ENCODE measurements at places on chromosomes 16 and 17.
A peak's percentile ranks its signal among the peaks of the same experiment; 100 is the strongest.

DNA sequence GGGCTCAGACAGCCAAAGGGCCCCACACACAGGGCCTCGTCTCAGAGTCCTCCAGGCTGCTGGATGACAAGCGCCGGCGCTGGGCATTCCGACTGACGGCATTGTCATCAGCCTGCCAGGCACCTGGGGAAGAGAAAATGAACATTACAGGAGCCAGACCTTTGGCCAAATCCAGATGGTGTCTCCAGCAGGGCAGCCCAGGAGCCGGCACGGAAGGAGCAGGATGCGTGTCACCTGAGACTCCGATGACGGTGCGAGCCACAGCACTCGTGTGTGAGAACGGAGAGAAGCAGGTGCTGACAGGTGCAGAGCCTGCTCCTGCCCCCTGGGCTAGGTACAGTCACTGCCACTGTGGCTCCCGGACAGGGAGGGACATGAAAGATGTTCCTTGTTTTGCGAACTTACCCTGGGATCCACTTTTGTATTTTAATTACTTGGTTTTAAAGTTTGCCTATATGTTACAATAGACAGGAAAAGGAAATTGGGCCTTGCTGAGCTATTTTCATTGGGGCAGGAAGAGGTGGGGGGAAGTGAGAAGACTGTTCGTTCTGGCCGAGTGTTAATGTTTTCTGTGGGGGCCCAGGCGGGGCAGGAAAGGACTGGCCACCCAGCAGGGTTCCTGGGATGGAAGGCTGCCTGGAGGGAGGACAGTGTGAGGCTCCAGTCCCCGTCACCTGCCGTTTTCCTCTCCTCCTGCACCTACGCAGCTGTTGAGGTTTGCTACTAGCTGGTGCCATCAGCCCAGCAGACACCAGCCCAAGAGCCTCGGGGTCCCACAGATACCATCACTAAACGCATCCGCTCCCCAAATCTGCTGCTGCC, 4.4 kb upstream of the FOXJ1 start:
- DNase-seq = no peak

GRCh38 chr16:309476-309875, 26.5 kb downstream of the PDIA2 start:
- no peak for DNase-seq

DNA sequence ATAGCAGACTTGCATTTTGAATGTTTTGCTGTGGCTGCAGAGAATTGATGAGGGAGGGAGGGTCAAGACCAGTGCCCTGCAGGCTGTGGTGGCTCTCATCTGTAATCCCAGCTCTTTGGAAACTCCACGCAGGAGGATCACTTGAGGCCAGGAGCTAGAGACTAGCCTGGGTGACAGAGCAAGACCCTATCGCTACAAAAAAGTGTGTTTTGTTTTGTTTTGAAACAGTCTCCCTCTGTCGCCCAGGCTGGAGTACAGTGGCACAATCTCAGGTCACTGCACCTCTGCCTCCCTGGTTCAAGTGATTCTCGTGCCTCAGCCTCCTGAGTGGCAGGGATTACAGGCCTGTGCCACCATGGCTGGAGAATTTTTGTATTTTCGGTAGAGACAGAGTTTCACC, 1.9 kb upstream of the UBE2G1 start:
- no peak for DNase-seq

DNA sequence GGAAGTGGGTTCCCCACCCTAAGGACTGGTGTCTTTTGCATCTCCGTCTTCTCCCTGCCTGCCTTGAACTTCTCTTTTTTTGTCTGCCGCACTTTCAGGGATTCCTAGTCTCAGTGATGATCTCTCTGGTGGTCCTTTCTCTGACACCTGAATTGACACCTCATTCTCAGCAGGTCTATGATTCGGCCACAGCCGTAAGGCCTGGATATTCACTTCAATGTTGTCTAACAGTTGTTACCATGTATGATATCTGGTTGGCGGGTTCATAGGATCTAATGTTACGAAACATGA, 25.1 kb upstream of the SLC47A1 start:
- no peak for DNase-seq

- DNase-seq = no peak
Observed at GRCh38 chr16:88769617-88770460, 15.2 kb downstream of the PIEZO1 start.

DNA sequence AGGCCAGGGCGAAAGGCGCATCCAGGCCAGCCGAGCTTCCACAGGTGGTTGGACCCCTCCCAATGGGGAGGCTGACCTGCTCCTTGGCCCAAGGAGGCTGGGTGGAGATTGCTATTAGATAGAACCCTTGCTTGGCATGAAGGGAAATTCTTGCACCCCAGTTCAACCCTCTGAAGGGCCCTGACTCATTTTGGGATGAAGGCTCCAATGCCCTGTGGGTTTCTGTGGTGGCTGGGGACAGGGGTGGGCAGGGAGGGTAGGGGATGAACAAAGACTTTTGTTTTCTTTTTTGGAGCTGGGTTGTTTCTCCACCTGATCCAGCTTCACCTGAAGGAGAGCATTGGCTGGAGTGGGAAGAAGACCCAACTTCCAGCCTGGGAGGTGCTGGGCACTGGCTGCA, 16.7 kb upstream of the TBX21 start:
- no peak for DNase-seq

DNA sequence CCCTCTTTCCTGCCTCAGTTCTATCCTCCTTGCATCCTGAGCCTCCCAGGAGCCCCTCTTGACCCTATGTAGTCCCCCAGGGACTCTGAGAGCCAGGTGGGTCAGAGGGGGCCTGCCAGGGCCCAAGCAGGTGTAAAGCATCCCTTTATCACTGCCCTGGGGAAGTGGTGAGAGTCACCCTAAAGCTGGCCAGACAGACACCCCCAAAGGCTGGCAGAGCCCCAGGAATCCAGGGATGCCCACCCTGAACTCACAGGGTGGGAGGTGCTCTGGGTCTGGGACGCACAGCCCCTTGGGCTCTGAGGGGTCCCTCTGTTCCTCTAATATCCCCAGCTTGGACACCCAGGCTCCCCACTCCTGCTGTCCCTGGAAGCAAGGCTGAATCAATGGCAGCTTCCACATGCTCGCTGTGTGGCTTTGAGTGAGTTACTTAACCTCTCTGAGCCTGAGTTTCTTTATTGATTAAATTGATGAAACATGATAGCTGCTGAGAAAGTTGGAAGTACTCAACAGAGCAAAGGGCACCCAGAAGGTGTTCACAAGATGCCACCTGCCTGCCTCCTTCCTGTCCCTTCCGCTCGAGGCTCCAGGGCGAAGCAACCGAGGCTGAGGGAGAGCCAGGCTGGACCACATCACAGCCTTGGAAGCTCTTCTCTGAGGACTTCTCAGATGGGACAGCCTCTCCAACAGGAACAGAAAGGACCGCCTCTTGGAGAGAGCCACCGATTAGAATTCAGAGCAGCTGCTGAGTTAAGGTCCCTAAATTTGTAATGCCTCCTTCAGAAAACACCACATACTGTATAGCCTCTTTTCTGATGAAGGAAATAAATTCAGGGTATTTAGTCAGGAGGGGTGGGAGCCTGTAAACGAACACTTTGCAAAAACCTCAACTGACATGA, 67.1 kb upstream of the DOC2B start:
- DNase-seq = no peak

DNA sequence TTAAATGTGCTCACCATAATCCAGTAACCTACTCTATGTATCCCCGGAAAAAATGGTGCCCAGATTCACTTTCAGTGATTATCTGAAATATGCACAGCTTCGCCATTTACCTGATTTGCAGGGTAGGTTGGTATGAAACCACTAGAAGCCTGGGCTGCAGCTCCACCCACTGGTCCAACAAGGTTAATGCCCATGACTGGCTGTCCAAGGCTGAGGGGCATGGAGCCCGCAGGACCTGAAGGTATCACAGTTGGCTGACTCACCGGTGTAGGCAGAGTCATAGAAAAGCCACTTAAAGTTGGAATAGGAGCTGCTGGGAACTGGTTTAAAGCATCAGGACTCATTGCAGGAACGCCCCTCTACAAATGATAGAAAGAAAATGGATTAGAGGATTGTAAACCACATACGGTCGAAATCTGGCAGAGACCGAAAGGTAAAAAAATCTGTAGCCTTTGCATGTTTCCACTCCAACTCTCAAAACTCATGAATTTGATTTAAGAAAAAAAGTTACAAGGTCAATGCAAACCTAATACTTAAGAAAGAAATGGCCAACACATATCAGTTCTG, 38.6 kb downstream of the SYNRG start:
- no peak for DNase-seq

- peak; percentile 76 for DNase-seq
Observed at GRCh38 chr16:19884611-19885450, at the start of gene GPRC5B. TSS of gene GPRC5B (minus strand) at chr16:19884848. CDS start at chr16:19872845, 12,003 bp downstream.

GRCh38 chr16:86319585-86320236, 190.6 kb upstream of the FOXF1 start:
- DNase-seq = no peak

GRCh38 chr16:67296420-67296819, 17.1 kb downstream of the PLEKHG4 start:
- no peak for DNase-seq

- DNase-seq = no peak
Observed at GRCh38 chr17:45129426-45129939, 2.8 kb downstream of the PLCD3 start.

DNA sequence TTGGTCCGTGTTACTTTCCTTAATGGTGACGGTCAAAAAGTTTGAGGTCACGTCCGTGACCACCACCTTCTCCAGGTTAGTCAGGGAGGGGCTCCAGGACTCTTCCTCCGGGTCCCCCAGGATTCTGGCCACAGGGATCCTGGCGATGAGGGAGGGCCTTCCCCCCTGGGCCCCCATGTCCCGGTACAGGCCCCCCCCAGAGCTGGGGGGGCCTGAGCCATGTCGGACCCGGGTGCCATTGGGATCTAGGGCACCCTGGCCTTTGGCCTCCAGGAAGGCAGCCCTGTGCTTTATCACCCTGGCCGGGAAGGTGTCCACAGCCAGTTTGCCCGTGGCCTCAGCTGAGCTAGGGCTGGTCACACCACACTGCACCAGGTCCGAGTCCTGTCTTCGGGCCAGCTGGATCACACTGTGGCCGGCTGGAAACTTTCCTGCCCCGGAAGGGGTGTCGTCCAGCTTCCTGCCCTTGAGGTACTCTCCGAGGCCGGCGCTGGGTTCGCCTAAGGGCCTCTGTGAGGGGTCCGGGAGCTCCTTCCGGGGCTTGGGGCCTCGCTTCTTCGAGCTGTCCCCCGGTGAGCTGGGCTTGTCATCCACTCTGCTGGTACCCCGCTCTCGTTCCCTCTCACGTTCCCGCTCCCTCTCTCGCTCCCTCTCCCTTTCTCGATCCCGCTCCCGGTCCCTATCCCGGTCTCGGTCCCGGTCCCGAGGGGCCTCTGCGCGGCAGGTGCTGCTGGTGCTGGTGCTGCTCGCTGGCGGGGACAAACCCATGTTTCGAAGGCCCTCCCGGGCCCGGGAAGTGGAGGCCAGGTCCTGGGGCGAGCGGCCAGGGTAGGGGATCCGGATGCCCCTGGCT, 2.0 kb downstream of the CBX8 start:
- no peak for DNase-seq

- no peak for DNase-seq
Observed at GRCh38 chr16:1669698-1670097, 8.4 kb upstream of the JPT2 start.

DNA sequence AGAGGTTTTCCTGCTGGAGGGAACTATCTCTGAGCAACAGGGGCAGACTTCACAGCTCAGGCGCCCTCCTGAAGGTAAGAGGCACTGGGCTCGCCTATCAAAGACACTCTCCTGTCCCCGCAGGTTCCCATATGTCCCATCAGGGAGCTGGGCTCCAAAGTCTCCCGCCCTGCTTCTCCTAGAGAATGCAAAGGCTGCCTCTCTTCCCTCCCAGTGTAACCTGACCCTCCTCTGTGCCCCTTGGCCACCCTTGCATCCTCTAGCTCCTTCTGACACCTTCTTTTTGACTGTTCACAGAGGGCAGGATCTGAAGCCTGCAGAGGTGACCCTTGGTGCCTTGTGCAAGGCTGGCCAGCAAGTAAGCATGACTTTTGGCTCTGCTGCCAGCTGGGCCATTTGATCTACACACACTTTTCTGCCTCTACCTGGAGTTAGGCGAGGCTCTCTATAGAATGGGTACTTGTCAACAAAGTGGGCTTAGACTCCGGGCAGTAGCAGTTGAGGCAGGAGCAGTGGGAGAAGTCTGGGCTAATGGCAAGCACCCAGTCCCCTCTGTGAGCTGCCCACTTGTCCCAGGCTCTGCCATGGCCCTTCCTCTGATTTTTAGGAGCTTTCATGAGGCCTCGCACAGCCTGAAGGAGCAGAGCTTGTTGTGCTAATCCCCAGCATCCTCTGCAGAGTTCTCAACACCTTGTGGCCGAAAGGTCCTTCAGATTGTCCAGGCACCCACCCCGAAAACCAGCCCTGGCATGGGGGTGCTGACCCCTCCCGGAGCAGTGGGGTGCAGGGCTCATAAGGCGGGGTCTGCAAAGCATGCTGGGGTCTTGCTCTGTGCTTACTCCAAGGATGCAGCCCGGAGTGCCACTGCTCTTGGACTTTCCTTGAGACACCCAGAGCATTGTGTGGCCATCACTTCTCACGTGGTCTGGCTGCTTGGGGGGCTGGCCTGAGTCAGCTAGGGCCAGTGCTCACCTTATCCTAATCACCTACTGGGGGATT, 122.9 kb downstream of the METRNL start:
- DNase-seq = no peak

GRCh38 chr16:27129401-27129800, 62.7 kb downstream of the C16orf82 start:
- no peak for DNase-seq

GRCh38 chr17:7977039-7977438, 25.4 kb upstream of the GUCY2D start:
- DNase-seq = no peak

Measured in putamen (tissue), 1 donor.